ENCODE measurements at places on chromosomes 1 and 21.
A peak's percentile ranks its signal among the peaks of the same experiment; 100 is the strongest.

DNA sequence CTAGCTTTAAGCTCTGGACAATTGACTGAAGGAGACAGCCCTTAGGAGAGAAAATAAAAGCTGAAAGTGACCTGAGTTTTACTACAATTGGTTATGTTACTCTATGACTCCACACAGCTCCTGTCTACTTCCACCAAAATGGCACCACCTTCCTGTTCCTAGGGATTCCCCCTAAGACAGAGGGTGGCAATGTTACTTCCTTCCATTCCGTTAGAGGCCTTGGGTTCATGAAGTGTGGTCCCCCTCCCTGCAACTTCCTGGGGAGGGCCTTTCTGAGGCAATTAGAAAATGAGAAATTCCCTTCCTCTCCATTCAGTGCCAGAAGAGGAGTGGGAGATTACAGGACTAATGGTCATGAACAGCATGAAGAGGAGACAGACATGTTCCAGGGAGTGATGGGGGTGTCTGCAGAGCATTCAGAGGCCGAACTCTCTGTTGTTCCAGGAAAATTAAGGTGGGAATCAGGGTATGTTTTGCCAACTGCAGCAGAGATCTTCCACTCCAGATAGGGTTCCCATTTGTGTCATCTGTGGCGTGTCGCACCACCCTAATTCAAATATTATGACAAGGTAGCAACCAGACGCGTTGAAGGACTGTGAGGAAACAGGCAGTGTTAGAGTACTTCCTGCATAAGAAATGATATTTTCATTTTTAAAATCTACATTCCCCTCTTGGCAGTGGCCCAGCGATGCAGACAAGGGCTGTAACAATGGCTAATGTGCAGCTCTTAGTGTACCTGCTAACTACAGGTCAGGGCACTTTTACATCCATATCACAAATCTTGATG, 53.1 kb upstream of the TRIM67 start:
- DNase-seq: no peak

GRCh38 chr1:145707183-145707867, at the start of gene PDZK1:
Gene PDZK1 (minus strand): TSS chr1:145707368. CDS start chr1:145688021, 19,347 bp downstream.
- DNase-seq: no peak

DNA sequence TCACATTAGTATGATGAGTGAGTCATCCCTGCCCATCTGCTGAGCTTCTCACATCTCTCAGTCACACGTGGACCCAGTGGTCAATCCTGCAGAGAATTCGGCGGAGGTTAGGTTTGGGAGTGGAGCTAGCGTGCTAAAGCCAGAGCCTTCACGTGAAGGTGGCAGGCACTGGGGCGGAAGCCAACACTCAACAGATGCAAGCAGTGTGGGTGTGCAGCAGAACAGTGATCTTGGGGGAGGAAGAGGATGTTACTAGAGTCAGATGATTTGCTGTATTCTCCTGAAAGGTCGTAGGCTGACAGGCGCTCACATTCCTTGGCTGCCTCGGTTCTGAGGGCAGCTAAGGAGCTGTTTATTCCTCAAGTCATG, 6.7 kb downstream of the C1orf115 start:
- no peak for DNase-seq

- no peak for DNase-seq
These were observed 10.4 kb downstream of the UBE2Q1 start for GRCh38 chr1:154548028-154548427.

GRCh38 chr1:167105271-167106118, 11.6 kb downstream of the STYXL2 start:
- DNase-seq: peak; percentile 62

DNA sequence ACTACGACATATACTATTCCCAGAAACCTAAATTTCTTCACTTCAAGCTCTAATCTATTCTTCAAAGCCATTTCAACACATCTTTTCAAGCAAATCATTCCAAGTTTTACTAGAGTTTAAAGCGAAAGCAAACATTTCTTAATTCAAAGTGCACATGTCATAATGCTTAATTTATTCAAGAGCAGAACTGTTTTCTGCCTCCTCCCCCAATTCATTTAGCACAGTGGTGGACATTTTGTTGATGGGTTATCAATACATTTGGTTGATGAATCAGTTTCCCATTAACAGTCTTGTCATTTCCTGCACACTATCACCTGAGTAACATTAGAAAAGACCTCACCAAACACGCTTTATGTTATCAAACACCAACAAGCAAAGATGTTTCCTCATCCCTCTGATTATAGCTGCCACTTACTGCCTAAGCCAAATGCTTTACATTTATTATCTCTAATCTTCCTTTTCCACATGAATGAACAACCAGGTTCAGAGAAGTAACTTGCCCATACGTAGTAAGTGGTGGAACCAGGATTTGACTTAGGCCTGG, 2.0 kb downstream of the SRSF4 start:
- DNase-seq: peak; percentile 60

DNA sequence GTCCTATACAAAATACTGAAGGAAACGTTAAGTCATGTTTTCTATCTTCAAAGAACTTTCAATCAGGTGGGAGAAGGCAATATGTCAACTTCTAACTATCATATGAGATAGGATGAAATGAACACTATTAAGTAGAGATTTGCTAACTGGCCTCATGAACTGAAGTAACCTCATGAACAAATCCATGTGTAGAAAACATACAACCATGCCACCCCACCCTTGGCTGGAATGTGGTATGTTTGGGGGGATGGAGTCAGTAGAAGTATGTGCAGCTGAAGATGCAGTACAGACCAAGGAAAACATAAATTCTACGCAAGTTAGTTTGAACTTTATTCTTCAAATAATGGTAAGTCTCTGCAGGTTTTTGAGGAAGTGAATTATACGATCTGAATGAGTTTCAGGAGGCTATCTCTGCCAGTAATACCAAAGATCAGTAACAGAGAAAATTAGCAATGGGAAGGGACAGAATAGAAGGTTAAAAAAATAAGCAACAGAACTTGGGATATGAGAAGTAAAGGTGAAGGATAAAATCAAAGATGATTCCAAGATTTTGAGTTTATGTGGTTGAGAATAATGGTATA, 4.5 kb downstream of the TRMT1L start:
- DNase-seq: no peak

- DNase-seq: no peak
These were observed 134.7 kb downstream of the PSMG1 start for GRCh38 chr21:39048574-39048973.

DNA sequence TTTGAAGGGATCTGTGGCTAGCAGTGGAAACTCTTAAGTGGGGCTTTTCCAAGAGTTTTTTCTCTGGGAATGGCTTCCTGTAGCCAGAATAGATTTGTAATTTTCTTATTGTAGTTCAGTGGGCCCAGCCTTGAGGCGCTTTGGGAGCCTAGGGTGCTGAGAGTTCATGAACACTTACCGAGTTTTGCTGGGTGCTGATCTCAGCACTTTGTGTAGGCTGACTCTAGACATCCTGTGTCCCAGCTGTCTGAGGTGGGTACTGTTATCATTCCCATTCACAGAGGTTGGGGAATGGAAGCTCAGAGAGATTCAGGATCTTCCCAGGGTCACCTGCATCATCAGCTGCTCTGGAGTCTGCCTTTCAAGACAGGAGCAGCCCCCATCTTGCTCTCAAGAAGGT, 7.0 kb downstream of the PPFIA4 start:
- no peak for DNase-seq

DNA sequence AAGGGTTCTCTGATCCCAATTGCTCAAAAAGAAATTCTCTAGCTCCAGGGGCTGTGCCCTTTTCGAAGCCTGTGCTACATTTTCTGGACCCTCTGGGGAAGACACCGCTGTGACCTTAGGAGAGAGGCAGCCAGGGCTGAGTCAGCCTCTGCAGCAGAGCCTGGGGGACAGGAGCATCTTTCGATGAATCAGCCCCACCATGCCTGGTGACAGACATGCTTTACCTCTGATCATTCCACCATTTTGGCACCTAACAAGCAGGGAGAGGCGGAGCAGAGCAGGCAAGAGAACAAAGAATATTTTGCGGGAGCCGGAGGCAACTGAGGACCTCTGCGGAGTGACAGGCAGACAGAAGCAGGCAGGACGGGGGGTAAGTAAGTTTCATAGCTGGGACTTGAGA, 84.9 kb downstream of the VWA5B1 start:
- no peak for DNase-seq

GRCh38 chr1:18285538-18285924, 177.9 kb downstream of the IGSF21 start:
- no peak for DNase-seq

DNA sequence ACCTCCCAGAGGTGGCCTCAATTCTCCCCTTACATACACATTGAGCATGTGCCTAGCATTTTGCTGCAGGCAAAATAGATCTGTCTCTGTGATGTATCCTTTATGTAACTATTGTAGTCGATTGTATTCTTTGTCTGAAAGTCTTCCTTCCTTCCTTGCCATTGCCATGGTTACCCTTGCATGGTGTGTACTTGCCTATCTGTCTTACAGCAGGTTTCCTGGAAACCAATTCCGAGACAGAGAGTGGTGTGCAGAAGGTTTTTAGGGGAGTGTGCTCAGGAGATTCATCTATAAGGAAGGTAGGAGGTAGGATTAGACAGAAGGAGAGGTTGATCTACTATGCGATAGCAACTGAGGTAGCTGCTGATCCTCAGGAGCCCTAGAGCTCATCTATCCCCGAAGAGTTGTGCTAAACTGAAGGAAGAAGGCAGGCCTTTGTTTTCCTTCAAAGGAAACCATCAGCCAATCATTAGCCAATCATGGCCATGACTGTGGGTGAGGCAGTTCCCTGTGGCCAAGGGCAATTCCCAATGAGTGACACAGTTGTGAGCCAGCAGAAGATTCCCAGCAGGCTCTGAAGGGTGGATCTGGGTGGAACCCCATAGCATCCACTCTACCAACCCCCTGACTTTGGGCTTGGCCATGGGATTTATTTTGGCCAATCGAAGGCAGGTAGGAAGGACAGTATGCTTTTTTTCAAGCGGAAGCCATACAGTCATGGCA, 15.0 kb downstream of the CITED4 start:
- no peak for DNase-seq

DNA sequence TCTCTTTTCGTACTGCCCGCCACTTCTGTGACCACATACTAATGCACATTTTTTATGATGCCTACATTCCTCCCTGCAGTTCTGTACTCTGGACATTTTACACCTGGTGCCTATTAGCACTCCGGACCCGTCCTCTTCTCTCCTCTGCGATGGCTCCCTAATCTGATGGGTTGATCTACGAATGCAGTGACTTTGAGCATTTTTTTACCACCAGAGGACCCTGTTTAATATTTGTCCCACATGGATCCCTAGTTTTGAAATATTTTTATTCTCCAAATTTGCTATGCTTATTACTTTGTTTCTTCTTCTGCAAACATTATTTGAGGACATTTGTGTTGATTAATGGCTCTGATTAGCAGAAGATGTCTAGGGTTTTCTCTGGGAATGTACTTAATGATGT, 5.2 kb downstream of the PPFIA4 start:
- DNase-seq: no peak

GRCh38 chr1:44048532-44049215, 17.4 kb upstream of the SLC6A9 start:
- DNase-seq: no peak

DNA sequence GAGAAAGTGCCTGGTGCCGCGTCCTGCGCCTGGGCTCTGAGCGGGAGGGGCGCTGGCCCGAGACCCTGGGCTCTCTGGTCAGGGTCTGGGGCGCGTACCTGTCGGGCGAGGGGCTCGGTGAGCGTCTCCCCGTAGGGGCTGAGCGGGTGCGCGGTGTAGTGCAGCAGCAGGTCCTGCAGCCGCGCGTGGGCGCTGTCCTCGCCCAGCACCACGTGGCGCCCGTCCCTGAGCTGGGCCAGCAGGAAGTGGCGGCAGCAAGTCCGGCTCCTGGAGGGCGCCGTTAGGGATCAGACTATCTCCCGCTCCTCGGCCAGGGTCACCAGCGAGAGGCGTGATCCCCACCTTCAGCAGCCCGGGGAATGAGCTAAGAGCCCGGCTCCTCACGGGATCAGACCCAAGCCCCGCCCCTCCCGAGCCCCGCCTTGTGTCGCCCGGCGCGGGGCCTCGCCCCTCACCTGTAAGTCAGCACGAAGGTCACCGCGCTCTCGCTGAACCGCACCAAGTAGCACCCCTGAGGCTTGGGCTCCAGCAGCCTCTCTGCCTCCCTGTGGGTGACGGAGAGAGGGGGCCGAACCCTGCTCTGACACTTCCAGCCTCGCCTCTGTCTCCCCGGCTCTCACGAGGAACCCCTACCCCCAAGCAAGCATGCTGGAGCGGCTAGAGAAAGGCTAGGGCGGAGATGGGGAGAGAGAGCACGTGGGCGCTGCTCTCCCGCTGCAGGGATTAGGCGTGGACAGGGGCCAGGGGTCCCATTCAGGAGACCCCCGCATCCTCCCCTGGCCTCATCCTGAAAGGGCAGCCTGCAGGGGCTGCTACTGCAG, 2.7 kb downstream of the SH2D2A start:
- no peak for DNase-seq

GRCh38 chr1:66343569-66344325, 190.2 kb upstream of the SGIP1 start:
- DNase-seq: no peak

GRCh38 chr21:28548291-28548690, 444.4 kb downstream of the LTN1 start:
- no peak for DNase-seq

GRCh38 chr1:178768423-178768822, 43.4 kb downstream of the RALGPS2 start:
- peak; percentile 49 for DNase-seq

DNA sequence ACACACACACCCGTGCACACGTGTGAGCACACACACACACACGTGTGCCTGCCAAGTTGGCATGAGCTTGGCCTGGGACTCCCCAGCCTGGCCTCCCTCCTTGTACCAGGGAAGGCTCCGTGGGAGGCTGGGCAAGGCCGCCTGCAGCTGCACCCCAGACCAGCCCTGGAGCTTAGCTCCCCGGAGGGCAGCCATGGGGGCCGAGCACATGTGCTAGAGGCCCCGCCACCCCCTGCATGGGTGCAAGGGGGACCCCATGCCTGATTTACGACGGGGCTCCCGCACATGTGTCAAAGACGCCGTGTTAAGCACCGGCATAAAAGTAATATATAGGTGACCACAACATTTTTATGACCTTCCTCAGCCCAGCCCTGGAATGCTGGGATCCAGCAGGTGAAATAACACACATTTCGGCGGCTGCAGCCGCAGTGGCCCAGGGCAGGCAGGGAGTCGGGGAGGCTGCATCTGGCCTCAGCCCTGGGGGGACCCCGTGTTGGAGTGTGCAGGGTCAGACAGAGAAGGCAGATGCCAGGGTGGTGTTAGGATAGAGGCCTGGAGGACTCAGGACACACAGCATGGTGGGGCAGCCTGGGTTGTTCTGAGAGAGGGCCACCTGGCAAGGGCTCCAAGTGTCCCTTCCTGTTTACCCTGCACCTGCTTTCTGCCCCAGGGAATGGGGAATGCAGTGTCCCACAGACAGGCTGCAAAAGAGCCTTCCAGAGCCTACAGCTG, 56.3 kb downstream of the WNT9A start:
- DNase-seq: no peak

- no peak for DNase-seq
These were observed 28.2 kb upstream of the KCNJ6 start for GRCh38 chr21:37944496-37944895.

- peak; percentile 75 for DNase-seq
These were observed 618 bp downstream of the TRAPPC10 start for GRCh38 chr21:44012474-44013379.

GRCh38 chr1:44170281-44170823, 28.9 kb upstream of the KLF18 start:
- no peak for DNase-seq

Measured in Jurkat, Clone E6-1 (cell line).